ENCODE measurements at places on chromosomes 6 and 20.

- peak; percentile 79 for DNase-seq
Measured at GRCh38 chr6:129567374-129567773, 142.6 kb downstream of the ARHGAP18 start.

- no peak for DNase-seq
Measured at GRCh38 chr20:18571578-18571977, 4.3 kb downstream of the SMIM26 start.

DNA sequence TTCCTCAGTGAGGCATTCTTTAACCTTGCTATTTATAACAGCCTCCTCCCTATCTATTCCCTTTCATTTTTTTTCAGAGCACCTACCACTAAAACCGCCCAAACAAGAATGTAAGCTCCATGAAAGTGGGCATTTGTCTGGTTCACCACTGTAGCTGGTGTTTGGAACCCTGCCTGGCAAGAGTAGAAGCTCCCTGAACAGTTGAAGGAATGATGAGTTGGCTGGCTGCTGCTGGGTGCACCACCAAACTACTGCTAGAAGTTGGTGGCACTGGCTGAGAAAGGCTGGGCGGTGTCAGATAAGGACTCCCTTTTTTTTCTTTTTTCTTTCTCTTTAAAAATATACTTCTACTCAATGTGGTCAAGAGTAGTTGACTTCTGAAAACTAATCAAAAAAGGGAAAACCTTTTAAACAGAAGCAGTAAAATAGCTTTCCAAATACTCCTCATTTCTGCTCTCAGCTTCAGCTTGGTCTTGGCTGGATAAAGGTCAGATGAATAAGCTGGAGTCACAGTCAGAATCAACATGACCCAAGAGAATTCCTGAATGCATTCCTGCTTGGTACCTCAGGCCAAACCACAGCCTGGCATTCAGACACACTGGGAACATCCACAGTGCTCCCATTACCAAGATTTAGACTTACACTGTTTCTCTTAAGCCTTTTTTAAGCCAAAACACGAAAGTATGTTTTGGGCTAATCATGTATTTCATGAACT, 38.0 kb downstream of the RTN4IP1 start:
- no peak for DNase-seq

GRCh38 chr20:58982406-58983114, 1.5 kb downstream of the NELFCD start:
- no peak for DNase-seq

DNA sequence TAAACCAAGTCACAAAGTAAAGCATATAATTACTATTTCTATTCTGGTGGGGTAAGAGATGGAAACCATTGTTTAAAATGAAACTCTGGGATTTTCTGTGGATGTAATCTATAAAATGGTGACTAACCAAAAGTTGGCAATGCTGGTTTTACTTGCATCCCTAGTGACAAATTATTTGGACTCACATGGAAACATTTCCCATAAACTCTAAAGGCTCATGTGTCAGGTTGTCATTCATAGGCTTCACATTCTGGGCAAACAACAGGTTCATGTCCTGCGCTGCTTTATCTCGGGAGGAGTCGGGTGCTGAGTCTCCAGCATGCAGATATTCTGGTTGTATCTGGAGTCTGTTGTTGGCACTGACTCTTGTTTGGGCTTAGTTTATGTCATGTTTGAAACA, 98.0 kb upstream of the SCP2D1 start:
- no peak for DNase-seq

DNA sequence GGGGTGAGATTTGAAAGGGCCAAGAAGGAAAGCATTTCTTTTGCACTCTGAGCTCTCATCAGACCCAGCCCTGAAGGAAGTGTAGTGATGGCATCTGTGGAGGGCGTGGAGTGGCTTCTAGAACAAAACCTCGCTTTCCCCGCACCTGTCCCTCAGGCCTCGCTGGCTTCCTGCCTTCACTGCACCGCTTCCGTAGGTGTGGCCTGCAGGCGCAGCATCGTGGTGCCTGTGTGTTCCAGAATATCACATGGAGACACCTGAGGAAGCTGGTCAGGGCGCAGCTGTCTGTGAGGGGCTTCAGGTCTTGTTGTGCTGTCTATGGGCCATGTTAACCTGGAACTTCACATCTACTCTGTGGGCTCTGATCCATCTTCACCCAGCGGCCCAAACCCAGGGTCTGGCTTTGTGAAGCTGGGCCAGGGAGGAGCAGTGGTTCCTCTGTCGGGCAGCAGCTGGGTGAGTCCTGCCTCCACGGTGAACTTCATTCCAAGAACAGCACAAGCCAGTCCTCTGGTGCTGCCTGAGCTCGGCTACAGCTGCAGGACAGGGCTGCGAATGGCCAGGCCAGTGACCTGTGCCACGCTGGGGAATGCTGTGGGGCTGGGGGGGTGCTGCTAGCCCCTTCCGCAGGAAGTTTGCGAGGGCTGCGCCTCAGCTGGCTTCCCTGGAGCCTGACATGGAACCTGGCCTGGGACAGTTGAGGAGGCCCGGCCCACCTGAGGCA, 40.9 kb downstream of the DSTN start:
- peak; percentile 81 for DNase-seq

DNA sequence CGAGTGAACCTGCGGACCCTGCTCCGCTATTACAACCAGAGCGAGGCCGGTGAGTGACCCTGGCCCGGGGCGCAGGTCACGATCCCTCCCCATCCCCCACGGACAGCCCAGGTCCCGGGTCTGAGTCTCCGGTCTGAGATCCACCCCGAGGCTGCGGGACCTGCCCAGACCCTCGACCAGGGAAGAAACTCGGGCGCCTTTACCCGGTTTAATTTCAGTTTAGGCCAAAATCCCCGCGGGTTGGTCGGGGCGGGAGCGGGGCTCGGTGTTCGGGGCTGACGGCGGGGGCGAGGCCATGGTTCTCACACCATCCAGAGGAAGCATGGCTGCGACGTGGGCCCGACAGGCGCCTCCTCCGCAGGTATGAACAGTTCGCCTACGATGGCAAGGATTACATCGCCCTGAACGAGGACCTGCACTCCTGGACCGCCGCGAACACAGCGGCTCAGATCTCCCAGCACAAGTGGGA, 46.9 kb upstream of the TRIM26 start:
- peak; percentile 37 for DNase-seq

- no peak for DNase-seq
Measured at GRCh38 chr6:131776985-131777384, 30.8 kb upstream of the ENPP1 start.

- DNase-seq = no peak
Measured at GRCh38 chr6:4553387-4553786, 222.8 kb upstream of the CDYL start.

DNA sequence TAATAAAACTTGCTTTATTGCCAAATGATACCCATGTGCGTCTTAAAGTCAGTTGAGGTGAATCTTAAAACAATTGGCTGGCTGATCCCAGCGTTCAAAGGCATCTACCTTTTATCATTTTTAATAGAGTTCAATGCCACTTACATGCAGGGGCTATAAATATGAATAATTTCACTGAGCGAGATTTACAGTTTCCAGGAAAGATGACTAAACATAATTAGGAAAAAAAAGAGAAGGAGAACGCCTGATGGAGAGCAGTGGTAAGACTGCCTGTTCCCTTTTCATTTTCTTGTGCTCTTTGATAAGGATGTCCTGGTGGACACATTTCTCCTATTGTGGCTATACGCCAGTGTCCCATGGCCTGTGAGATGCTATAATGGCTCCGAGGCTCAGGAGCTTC, 139.9 kb upstream of the SLC22A23 start:
- DNase-seq = no peak

DNA sequence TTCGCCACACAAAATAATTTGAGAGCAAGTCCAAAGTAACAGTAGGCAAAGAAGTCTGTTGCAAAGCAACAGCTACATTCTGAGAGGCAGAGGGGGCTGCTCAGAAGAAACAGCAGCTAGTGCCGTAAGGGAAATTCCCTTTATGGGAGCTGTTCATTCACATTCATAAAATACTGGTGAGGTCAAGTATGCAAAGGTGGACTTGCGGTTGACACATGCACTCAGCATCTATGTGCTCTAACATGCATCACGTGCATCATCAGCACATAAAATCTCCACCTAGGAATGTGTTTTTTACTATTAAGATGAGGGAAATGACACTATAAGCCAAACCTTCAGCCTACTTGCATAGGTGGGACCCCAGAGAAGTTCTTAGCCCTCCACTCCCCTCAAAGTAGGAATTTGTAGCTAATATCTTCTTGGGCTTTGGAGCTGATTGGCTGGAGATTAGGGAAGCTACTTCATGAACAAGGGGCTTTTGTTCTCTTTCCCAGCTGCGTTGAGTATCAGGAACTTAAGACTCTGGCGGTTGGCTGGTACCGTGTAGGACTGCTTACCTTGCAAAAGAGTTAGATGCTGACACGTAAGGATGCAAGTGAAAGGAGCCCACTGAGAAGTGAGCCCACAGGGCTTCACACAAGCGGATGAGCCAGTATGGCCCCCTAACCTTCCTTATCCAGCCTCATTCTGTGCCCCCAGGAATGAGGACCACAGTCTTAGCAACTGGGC, 12.4 kb downstream of the CST3 start:
- DNase-seq = no peak

DNA sequence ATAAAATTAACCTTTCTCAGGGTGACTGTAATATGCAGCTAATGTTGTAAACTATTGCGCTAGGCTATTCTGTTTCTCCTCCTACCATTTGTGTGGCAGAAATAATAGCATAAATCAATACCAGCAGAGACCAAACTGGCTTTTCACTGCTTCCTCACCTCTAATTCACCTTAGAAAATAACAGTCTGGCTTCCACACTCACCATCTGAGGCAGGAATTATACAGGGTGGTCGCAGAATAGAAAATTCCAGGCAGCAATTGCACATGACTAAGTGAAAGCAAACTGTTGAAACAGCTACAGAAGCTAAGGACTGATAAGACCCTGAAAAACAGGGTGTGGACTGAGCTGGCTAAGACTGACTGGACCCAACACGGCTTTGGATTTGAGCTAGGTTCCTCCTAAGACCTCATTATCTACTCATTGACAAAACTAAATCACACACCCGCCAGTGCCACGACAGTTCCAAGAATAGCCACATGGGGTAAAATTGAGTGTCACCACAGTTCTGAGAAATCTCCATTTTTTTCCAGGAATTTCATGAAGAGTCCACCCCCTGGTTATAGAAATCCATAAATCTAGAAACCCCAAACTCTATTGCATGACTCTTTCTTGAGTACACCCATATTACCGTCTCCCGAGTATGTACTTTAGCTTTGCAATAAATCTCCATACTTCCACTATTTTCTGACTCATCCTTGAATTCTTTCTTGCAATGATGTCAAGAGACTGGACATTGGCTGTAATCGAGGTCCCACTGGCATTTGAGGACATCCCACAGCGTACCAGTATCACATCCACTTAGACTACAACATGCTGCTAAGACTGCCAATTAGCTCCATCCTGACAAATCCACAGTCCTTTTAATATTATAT, 60.9 kb upstream of the KCNQ5 start:
- no peak for DNase-seq

DNA sequence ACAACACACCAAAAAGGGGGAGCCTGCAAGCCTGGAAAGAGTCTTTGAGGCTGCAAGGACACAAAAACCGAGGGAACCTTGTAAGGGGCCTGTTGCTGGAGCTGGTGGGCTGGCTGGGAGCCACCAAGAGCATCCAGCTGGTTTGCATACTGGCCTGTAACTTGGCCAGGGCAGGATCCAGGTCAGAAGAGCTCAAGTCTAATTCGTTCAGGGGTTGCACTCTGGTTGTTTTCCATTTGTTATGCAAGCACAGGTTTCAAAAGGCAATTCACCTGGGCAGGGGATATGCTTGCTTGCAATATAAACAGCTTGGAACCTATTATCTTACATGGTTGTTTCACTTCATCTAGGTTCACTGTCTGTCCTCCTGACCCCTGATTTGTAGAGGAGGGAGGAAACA, 98.3 kb upstream of the GCM1 start:
- DNase-seq = no peak

DNA sequence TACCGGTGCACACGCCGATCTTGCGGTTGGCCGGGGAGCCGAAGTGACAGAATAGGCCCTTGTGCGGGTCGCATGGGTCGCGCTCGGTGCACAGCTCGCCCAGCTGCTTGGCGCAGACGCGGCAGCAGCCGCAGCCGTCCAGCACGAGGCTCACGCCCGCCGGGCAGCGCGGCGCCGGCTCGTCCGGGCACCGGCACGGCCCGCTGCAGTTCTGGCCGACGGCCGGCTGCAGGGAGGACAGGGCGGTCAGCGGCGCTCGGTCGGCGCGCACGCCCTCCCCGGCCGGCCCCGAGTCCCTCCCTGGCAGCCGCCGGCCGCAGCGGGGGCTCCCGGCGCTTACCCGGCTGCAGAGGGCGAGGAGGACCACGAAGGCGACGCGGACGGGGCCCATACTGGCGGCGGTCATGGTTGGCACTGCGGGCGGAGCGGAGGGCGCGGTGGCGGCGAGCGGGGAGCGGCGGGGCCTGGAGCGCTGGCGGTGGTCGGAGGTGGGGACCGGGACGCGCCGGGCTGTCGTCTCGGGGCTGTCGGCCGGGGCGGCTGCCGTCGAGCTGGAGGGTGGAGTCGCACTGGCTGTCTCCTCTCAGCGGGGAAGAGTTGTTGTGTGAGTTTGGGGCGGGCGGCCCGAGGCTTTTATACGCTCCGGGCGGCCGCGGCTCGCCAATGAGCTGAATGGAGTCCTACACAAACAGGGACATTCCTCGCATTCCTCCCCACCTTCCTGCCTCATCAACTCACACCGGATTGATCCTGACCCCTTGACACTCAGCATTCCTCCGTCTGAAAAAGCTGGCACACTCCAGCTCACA, at the start of gene CCN2:
TSS of gene CCN2 (minus strand) at position 606 of the 809 bp plus-strand sequence. CDS start at position 406, 200 bp downstream.
- no peak for DNase-seq

GRCh38 chr20:25250508-25250907, 2.6 kb downstream of the PYGB start:
- no peak for DNase-seq

- no peak for DNase-seq
Measured at GRCh38 chr20:50491926-50492634, 18.1 kb upstream of the PTPN1 start.

DNA sequence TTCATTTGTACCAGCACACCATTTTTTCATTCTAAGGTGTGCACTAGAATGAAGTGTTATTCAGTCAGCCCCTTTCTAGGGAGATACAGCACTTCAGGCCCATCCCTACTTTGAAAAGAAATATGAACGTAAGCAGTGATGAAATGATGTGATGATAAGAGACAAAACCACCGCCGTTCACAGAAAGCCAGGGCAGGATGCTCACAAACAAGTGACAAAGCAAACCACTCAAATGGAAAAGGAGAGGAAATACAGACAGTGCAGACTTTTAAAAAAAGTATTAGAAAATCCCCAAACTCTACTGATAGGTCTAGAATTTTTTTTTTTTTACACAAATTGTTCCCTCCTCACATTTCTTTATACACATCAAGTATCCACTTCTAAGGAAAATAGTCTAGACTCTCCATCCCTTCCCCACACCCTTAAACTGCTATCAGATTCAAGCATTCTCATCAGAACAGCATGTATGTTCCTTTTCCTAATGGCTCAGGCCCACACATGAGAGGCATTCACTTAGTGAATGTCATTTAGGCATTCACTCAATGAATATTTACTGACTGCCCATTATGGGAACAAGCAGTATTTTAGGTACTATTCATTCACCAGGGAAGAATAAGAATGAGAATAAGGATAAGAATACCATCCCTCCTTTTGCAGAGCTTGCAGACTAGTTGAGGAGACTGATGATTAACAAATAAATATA, 243.5 kb downstream of the GMPR start:
- peak; percentile 79 for DNase-seq

- no peak for DNase-seq
Measured at GRCh38 chr20:1241456-1241855, 15.6 kb downstream of the RAD21L1 start.

GRCh38 chr20:54140927-54141566, 32.7 kb downstream of the CYP24A1 start:
- no peak for DNase-seq

GRCh38 chr20:49846206-49846807, 33.7 kb downstream of the SLC9A8 start:
- peak; percentile 72 for DNase-seq

- peak; percentile 28 for DNase-seq
Measured at GRCh38 chr20:56359212-56360132, 698 bp downstream of the FAM210B start.

All from activated naive CD4-positive, alpha-beta T cell treated with anti-CD3 and anti-CD28 coated beads for 36 hours (primary cell).